ENCODE measurements at places on chromosomes 3 and 15.

GRCh38 chr15:85947936-85948335, 131.7 kb upstream of the AGBL1 start:
- no peak for DNase-seq

DNA sequence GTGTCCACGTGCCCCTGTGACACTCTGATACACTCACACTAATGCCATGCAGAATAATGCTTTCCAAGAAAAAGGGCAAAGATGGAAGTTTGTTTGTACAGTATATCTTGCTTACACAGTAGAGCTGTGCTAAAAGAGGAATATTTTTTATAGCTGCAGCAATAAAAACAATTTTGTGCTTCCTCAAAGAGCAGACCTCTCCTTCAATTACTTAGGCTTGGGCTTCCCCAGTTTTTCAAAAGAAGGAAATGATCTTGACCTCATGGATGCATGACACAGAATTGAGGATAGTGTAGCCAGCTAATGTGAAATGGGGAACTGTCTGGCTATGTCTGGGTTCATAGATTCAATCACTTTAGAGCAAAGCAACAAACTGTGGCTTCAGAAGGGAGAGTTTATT, 137.4 kb downstream of the STT3B start:
- DNase-seq = no peak

DNA sequence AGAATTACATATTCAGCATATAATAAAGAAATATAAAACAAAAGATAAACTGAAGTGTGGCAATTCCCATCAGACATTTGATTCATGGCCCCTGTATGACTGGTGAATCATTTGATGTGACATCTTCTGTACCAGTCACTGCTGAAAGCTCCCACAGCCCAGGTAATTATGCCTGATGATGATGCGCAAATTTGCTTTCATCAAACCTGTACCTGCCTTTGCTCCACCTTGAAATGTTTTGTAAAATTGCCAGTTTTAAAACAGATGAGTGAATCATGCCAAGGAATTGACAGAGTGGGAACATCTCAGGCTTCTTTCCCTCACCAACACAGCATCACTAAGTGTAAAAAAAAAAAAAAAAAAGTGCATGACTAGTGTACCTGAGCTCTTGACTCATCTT, 66.5 kb upstream of the EIF1B start:
- DNase-seq = no peak

GRCh38 chr15:40253167-40253790, 14.4 kb downstream of the PAK6 start:
- no peak for DNase-seq

GRCh38 chr3:17188378-17188777, 303.6 kb downstream of the PLCL2 start:
- DNase-seq = no peak

- no peak for DNase-seq
These were observed 104.6 kb downstream of the PTPRG start for GRCh38 chr3:61665987-61666386.

GRCh38 chr3:127819086-127819485, 3.2 kb downstream of the MGLL start:
- no peak for DNase-seq

GRCh38 chr3:165440380-165440779, 244.2 kb upstream of the SLITRK3 start:
- no peak for DNase-seq

DNA sequence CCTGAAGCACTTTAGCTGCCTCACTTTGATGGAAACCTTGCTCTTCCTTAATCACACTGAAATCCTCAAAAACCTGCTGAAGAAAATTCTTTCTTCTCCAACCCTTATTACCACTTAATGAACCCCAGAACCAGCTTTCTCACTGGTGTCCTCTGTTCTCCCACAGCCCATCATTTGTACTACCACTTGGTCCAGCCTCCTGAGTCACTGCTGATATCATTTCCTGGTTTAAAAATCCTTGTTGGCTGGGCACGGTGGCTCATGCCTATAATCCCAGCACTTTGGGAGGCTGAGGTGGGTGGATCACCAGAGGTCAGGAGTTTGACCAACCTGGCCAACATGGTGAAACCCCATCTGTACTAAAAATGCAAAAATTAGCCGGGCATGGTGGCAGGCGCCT, 418.6 kb upstream of the KCNMB2 start:
- no peak for DNase-seq

DNA sequence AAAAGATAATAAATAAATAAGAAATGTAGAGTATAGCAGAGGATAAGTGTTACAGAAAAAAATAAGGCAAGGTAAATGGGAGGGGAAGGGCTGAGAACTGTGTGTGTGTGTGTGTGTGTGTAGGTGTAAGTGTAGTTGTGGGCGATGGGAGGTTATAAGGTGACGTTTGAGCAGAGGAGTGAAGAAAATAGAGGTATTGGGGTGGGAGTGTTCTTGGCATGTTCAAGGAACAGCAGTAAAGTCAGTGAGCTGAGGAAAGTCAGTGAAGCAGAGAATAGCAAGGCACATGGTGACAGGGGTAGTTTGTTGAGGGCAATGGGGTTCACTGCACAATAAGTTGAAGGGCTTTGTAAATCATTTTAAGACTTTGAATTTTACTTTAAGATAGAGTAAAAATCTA, 30.9 kb upstream of the ZNF148 start:
- no peak for DNase-seq

DNA sequence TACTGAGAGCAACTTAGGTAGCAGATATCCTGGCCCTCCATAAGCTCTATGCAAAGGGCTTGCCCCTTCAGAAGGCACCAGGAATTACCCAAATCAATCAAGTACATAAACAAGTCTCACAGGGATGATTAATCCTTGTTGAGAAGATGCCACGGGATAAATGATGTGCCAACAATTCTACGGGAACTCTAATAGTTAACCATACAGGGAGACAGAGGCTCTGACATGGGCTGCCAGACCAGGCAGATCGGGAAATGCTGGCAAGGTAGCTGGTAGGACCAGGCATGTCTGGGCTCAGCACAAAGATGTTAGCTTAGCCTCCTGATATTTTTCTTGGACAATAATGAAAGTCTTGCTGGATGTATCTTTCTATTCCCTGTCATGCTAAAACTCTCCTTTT, 249.3 kb upstream of the THBS1 start:
- no peak for DNase-seq

GRCh38 chr3:20060974-20061685, 20.9 kb downstream of the KAT2B start:
- DNase-seq = no peak

DNA sequence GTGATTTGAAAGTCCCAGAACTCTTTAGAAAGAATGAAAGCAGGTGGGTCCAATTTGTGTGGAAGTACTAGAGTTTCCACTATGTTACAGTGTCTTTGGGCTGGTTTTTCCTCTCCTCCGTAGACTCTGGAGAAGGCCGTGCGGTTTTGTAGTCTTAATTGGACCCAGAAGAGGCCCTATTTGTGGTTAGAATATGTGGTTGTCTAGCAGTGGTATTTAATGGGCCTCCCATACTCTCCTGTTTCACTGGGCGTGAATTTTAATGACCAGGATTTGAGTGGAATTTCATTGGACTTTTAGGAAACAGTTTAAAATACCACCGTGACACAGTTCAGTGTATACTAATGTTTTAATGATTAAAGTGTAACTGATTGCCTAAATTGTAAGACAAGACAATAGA, 182.3 kb downstream of the BBX start:
- no peak for DNase-seq

GRCh38 chr3:61761694-61762430, 200.5 kb downstream of the PTPRG start:
- DNase-seq = no peak

DNA sequence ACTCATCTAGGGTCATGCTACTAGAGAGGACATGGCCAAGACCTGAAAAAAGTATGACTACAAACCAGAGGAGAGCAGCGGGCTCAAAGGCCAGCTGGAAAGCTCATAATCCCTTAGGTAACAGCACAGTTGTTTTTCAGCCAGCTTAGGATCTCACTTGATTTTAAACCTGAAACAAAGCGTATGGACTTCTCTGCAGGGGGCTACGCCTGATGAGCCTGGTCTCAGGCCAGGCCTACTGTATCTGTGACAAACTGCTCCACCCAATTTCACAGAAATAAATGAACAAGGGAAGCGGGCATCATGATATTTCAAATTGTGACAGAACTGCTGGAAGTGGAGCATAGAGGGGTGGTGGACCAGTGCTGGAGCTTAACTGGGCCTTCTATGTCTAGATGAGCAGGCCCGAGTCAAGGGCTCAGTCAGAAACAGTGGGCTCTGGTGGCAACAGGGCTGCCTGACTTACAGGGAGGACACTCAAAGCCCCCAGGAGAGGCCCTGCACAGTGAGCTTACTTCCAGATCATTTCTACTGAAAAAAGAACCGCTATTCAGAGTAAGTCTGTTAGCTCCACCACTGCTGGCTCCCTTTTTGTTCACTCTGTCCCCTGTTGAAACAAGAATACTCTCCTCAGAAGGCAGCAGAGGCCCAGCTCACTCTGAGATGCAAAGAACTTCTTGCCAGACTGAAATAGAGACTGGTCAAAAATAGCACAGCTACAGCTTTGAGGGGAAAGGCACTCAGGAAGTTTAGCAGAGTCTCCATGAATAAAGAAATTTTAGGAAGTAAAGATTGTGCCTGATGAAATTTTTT, 47.0 kb downstream of the LRIG1 start:
- no peak for DNase-seq

GRCh38 chr3:178536211-178537079, at the start of gene KCNMB2:
Gene KCNMB2, plus strand, starts transcription at chr3:178536436.
- no peak for DNase-seq

GRCh38 chr3:5678844-5679243, 491.3 kb downstream of the EDEM1 start:
- DNase-seq = no peak

DNA sequence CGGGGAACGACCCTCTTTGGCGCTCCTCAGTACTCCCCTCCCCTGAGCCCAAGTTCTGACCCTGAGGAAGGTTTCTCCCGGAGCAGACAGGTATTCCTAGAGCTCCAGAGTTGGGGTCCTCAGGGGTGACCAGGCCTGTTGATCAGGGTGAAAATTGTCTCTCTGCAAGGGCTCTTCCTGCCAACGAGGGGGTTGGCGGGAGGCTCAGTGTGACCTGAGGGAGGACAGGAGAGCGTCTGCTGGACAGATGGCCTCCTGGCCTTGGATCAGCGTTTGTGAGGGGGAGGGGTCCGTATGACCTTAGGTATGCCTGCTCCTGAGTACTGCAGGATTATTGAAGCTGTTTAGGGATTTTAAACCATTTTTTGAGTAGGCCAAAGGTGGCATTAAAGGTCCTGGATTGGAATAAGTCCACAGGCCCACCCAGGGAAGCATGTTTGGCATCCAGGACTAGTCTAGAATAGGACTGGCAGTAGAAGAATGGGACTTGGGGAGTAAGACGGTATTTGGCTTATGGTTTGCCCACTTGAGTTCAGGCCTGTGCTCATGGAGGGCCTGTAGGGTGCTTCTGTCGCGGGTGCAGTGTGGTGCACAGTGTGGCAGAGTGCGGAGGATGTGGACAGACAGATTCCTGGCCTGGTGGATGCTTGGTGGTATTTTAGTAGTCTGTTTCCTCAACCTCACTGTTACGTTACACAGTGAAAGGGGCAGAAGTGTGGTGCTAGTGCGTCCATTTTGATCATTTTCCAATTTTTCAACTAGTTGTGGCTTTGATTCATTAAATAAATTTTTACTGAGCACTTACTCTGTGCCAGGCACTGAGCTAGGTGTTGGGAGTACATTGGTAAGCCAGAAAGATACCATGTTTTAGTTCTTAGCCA, 959 bp downstream of the ZNF592 start:
- no peak for DNase-seq

- no peak for DNase-seq
These were observed 16.8 kb downstream of the MYO5C start for GRCh38 chr15:52278636-52279367.

- DNase-seq = no peak
These were observed 4.1 kb upstream of the COX17 start for GRCh38 chr3:119681279-119681678.

DNA sequence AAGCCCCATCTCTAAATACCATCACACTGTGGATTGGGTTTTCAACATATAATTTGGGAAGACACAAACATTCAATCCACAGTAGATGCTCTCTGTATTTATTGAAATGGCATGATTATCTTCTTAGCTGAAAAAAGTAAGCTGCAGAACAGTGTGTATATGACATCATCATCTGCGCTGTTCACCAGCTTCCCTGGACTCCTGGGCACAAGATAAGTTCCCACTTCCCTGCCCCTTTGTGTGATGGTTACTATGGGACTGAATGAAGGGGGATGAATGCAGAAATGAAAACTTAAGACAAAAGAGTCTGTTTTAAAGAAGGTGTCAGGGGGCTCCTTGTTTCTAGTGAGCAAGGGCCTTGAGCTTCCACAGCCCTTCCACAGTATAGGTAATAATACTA, 20.0 kb upstream of the GPD1L start:
- no peak for DNase-seq

DNA sequence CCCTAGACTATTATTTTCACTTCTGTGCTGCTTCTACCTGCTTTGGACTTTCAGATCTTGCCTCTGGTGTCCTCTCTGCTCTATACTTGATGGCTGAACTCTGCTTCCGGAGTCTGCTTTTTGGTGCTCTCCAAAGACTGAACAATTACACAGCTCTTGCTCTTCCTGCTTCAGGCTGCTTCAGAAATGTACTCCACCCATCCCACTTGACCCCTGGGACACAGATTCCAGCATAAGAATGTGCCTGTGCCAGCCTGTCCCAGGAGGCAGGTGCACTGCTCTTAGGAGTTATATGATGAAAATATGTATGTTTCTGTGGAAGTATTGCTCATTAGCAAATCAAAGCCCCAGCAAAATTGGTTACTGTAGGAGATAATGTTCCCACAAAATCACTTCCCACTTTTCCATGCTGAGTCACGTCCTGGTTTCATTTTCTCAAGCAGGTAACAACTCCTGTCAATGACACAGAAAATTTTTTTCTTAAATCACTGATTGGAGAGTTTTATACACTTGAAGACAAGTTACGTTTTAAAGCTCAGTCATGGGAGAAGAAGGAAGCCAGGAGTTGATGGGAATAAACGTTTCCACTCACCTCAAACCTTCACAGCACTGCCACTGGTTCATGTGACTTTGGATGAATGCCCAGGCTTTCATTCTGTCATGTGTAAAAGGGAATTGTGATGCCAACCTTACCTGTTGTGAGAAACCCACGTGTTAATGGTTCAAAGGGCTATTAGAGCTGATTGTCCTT, 239.4 kb upstream of the ZPLD1 start:
- DNase-seq = no peak

- DNase-seq = no peak
These were observed 58.2 kb downstream of the THBS1 start for GRCh38 chr15:39639037-39639436.

DNA sequence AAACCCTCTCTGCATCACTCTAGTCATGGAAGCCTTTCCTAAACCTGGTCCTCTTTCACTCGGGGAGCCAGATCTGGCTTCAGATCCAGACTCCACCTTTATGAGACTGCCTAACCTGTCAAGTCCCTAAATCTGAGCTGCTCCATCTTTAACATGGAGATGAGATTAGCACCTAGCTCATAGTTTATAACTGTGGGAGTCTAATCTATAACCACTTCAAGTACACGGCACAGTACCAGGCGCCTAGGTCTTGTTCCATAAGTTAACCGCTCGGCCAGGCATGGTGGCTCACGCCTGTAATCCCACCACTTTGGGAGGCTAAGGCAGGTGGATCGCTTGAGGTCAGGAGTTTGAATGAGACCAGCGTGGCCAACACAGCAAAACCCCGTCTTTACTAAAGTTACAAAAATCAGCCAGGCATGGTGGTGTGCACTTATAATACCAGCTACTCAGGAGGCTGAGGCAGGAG, 30.3 kb downstream of the TPM1 start:
- no peak for DNase-seq

- no peak for DNase-seq
These were observed 130.2 kb downstream of the IL1RAP start for GRCh38 chr3:190644035-190644434.

Measured in stimulated activated CD8-positive, alpha-beta memory T cell treated with anti-CD3 and anti-CD28 coated beads, Interleukin-7, amount 100 ng/mL, for 4 hours (primary cell).